ENCODE measurements at places on chromosomes 2 and 18. TPM values are rescaled to one million over a fixed set of nuclear protein-coding genes. Genes with fewer than 3 reads are reported as not detected.

Gene SCYGR2
- total RNA-seq, result not detected

Gene TMEM178A
- 3.9 TPM for total RNA-seq

Gene HOXD12
- total RNA-seq, result 0.12 TPM

Gene EHBP1
- total RNA-seq, result 41.0 TPM

Gene NEU2
- not detected for total RNA-seq

Gene REG3A
- not detected for total RNA-seq

Gene PROM2
- 2.9 TPM for total RNA-seq

Gene APLF
- total RNA-seq, result 1.4 TPM

Gene SNRNP27
- 93.9 TPM for total RNA-seq

Gene KCNK3
- total RNA-seq, result 2.8 TPM

Gene MYO5B
- total RNA-seq, result 5.5 TPM

Gene MATN3
- total RNA-seq, result 0.81 TPM

Gene ZNF892
- total RNA-seq, result 2.7 TPM

Gene SLC4A5
- not detected for total RNA-seq

Gene OR6B2
- not detected for total RNA-seq

Gene FAM124B
- 0.12 TPM for total RNA-seq

Gene RAB6C
- 0.02 TPM for total RNA-seq

Gene DAW1
- 0.30 TPM for total RNA-seq

Gene KCNIP3
- 3.3 TPM for total RNA-seq

Data from M059J (cell line).